ENCODE measurements at places on chromosomes 13 and 19. TPM values are rescaled to one million over a fixed set of nuclear protein-coding genes. Genes with fewer than 3 reads are reported as not detected.

Gene CYP2A6
- not detected for total RNA-seq

DNA sequence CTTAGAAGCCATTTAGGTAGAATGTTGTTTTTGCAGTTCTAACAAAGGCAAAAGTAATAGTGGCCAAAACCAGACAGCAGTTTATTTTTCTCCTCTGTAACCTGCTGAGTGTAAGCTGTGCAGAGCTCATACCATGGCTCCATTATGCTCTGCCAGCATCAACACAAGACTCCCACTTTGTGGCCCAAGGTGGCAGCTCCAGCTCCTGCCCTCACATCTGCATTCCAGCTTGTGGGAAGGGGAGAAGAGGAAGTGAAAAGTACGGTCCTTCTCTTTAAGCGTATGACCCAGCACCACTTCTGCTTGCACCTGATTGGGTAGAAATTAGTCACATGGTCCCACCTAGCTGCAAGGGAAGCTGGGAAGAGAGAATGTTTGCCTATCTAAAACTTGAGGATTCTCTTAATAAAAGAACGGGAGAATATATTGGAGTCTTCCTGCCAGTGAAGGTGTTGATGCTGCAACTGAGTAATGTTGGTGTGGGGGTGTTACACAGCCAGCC, 19.2 kb downstream of the ADGRE1 start:
- H3K4me1 ChIP-seq = no peaks in the 10 kb centered on the region
- H3K27me3 ChIP-seq = no peaks in the 10 kb centered on the region
- no peak overlapping the region for H3K27ac ChIP-seq
- H3K36me3 ChIP-seq = no peaks in the 10 kb centered on the region
- H3K4me3 ChIP-seq = no peak overlapping the region

DNA sequence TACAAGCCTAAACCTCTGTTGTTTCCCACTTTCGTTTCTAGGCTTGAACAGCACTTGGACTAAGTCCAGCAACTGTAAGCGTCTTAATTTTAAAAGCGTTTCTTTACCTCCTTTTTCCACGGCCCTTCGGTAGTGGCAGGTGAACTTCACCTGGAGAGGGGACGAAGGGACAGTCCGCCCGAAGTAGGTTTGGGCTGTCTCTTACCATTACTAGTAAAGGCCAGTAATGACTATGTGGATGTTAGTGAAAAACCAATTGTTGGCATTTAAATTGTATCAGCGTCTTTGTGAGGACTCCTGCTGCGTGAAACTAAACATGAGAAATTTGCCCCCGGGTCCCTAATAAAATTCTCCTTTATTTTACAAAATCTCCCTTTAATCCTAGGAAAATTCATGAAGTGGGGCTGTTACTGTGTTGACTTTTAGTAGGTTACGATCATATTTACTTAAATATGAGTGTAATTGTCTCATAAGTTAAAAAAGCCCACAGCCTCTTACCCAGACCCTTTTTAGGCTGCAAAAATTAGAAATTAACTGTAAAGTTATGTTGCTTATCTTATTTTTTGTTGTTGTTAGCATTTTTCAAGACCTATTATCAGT, 983 bp downstream of the ITM2B start:
- DNase-seq = no peak
- peak overlapping the region; percentile 98 for H3K27ac ChIP-seq
- H3K4me1 ChIP-seq = peaks cover 54% of the 10 kb centered on the region
- H3K36me3 ChIP-seq = no peaks in the 10 kb centered on the region
- peak overlapping the region; percentile 91 for H3K4me3 ChIP-seq

GRCh38 chr19:31348481-31349159, 616 bp downstream of the TSHZ3 start:
- no peak for DNase-seq
- H3K27ac ChIP-seq = peak overlapping the region; percentile 73
- peaks cover 19% of the 10 kb centered on the region for H3K4me1 ChIP-seq
- H3K36me3 ChIP-seq = no peaks in the 10 kb centered on the region

GRCh38 chr19:29694669-29695627, 20.1 kb downstream of the C19orf12 start:
- H3K4me3 ChIP-seq = no peak overlapping the region
- DNase-seq = peak; percentile 80
- H3K27me3 ChIP-seq = no peaks in the 10 kb centered on the region
- no peaks in the 10 kb centered on the region for H3K4me1 ChIP-seq
- H3K36me3 ChIP-seq = no peaks in the 10 kb centered on the region

All from body of pancreas (tissue), 4 donors.